ENCODE measurements at places on chromosomes 6 and 20.

GRCh38 chr6:109770779-109771178 lies 79.7 kb downstream of the FIG4 start:
- DNase-seq, result no peak

DNA sequence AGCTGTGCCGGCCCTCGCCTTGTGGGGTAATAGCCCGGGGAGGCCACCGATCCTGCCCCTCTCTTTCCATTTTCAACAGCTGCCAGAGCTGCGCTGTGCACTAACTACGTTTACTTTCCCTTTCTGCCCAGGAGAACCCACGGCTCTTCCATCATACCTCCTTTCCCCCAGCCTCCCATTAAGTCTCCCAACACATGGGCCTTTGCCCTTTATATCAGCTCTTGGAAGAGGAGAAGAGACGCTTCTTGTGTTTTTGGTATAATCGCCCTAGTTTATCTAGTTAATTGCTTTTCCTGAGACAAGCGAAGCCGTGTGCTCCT lies 637 bp downstream of the UBR2 start:
- peak; percentile 81 for DNase-seq

DNA sequence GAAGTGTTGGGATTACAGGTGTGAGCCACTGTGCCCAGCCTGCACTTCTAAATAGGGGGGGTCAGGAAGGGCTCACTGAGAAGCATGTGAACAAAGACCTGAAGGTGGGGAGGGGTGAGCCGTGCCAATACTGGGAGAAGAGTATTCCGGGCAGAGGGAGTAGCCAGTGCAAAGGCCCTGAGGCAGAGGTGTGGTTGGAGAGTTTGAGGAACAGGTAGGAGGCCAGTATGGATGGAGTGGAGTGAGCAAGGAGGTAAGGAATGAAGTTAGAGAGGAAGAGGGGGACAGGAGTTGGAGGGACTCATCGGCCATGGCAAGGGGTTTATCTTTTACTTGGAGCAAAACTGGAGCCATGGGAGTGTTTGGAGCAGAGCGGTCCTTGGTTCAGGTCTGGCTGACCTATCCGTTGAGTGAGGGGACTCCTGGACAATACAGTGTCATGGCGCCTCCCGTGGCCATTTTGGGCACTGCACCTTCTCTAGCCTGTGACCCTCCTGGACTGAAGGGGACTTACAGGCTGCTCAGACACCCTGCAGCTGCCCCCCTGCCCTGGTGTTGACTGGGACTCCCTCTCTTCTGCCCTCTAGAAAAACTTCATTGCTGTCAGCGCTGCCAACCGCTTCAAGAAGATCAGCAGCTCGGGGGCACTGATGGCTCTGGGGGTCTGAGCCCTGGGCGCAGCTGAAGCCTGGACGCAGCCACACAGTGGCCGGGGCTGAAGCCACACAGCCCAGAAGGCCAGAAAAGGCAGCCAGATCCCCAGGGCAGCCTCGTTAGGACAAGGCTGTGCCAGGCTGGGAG lies 12.1 kb downstream of the FOXS1 start:
- DNase-seq, result peak; percentile 73

DNA sequence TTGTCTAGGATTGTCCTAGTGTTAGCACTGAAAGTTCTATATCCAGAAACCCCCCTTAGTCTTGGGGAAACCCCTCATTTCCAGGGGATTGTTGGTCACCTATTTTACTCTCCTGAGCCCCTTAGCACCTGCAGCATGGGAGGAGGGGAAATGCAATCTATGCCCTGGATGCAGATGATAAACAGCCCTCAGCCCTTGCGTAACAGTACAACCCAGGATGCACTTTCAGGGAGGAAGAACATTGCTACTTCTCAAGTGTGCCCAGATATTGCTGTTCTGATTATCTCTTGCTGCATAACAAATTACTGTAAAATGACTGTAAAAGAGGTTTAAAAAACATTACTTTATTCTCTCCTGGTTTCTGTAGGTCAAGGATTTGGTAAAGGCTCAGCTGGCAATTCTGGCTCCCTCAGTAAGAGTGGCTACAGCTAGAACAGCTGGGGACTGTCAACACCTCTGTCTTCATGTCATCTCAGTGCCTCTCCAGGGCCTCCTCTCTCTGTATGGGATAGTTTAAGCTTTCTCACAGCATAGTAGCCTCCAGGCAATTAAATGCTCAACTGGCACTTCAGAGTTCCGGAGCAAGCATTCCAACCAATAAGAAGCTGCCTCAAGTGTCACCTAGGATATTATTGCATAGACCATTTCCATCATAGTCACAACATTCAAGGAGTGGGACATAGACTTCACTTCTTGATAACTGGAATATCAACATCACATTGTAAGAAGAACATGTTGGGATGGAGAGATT lies 117.8 kb upstream of the FOXO3 start:
- no peak for DNase-seq

GRCh38 chr20:32767418-32768198 lies 5.4 kb downstream of the DNMT3B start:
- no peak for DNase-seq

- no peak for DNase-seq
Observed at GRCh38 chr6:133341607-133342158, 100.5 kb downstream of the EYA4 start.

GRCh38 chr20:40930561-40930960 lies 98.1 kb upstream of the TOP1 start:
- no peak for DNase-seq

GRCh38 chr6:128657181-128657580 lies 136.8 kb upstream of the PTPRK start:
- DNase-seq, result no peak

GRCh38 chr6:45676380-45676779 lies 298.6 kb upstream of the SUPT3H start:
- no peak for DNase-seq

GRCh38 chr20:60316476-60317158 lies 358.4 kb downstream of the CDH26 start:
- no peak for DNase-seq

GRCh38 chr6:131729550-131729949 lies 18.7 kb upstream of the CTAGE9 start:
- no peak for DNase-seq

Measured in DMS53 (cell line).